M059J (cell line): ENCODE measurements at places on chromosomes 3 and 15. TPM values are rescaled to one million over a fixed set of nuclear protein-coding genes. Genes with fewer than 3 reads are reported as not detected.

Gene MANF
- 190 and 279 TPM in 2 replicates for total RNA-seq

Gene FAM240A
- total RNA-seq: not detected in 2 replicates

Gene ATP13A5
- not detected in 2 replicates for total RNA-seq

Gene CYFIP1
- total RNA-seq: 37.2 and 75.5 TPM in 2 replicates

Gene GJD2
- not detected in 2 replicates for total RNA-seq

Gene LSMEM2
- not detected in 2 replicates for total RNA-seq

Gene TMC3
- total RNA-seq: not detected in 2 replicates

Gene SLC12A1
- 0.05 TPM in 1 of 2 replicates, not detected in the other for total RNA-seq

Gene CLPX
- total RNA-seq: 22.7 and 27.7 TPM in 2 replicates

Gene PAK6
- total RNA-seq: 9.8 and 13.0 TPM in 2 replicates

Gene FAIM
- 17.6 and 18.4 TPM in 2 replicates for total RNA-seq

Gene LIPH
- 1.4 and 1.9 TPM in 2 replicates for total RNA-seq

Gene CHRNA7
- total RNA-seq: 1.8 and 2.0 TPM in 2 replicates

Gene FBXW12
- total RNA-seq: not detected in 2 replicates

Gene C3orf52
- 10.9 and 12.6 TPM in 2 replicates for total RNA-seq

Gene ZPLD1
- total RNA-seq: 0.20 TPM in 1 of 2 replicates, not detected in the other

Gene LYZL4
- total RNA-seq: not detected in 2 replicates

Gene ARPP21
- not detected in 2 replicates for total RNA-seq

Gene KLF15
- total RNA-seq: 0.10 TPM in 1 of 2 replicates, not detected in the other

Gene C2CD4A
- total RNA-seq: 0.05 TPM in 1 of 2 replicates, not detected in the other

Gene COL6A5
- total RNA-seq: not detected in 2 replicates

Gene IL5RA
- not detected in 2 replicates for total RNA-seq

Gene PFKFB4
- total RNA-seq: 19.5 and 31.0 TPM in 2 replicates

Gene GOLGA6L7
- total RNA-seq: not detected in 2 replicates

Gene BFSP2
- not detected in 2 replicates for total RNA-seq

Gene LRRC49
- total RNA-seq: 6.5 and 8.1 TPM in 2 replicates

Gene SCAANT1
- not detected in 2 replicates for total RNA-seq

Gene PP2D1
- total RNA-seq: not detected in 2 replicates
